Fibroblast of lung (primary cell): ENCODE measurements at places on chromosomes 12 and 14.

DNA sequence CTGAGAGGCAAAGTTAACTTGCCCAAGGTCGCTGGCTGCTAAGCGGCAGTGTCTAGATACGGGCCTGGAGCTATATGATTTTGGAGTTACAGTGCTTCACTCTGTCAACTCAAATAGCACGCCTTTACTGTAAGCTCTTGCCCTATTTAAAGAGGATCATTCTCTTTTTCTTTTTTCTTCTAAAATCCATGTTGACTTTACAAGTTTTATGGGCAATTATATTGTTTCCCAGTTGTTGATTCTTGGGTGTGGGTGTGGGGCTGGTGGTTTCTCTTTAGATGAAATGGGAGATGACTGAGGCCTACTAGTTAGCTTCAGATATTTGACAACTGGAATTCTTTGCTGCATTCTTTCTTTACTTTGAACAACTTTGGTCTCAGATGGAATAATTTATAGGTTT, 70.7 kb downstream of the C12orf75 start:
- no peak for DNase-seq

- no peak for DNase-seq
Measured at GRCh38 chr12:105980085-105980484, 158.7 kb downstream of the NUAK1 start.

DNA sequence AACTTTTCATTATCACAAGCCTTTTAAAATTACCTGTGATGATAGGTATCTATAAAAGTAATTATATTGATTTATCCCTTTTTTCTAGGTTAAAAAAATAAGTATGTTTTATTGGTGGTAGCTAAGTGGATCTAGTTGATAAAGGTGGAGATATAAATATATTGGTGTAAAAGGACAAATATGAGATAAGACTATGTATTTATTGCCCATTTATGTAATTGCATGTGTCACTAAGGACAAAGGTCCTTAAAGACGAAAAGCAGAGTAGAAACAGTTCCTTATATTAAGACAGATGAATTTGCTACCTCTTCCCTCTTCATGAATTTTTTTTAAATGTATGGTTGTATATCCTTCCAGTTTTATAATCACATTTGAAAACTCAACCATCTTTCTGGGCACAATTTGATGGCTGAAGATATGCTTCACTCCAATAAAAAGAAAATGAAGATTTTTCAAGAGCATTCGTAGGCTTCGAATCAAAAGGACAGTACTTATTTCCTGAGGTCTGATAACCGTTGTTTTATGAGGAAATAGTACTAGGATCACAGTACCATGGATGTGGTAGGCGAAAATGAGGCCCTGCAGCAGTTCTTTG, at the start of gene MYRFL:
Gene MYRFL, plus strand, starts transcription at position 262 of the 595 bp plus-strand sequence. Its CDS starts 291 bp downstream, at position 553.
- no peak for DNase-seq

- DNase-seq, result peak; percentile 52
Measured at GRCh38 chr12:48924617-48925303, 532 bp downstream of the FKBP11 start.

DNA sequence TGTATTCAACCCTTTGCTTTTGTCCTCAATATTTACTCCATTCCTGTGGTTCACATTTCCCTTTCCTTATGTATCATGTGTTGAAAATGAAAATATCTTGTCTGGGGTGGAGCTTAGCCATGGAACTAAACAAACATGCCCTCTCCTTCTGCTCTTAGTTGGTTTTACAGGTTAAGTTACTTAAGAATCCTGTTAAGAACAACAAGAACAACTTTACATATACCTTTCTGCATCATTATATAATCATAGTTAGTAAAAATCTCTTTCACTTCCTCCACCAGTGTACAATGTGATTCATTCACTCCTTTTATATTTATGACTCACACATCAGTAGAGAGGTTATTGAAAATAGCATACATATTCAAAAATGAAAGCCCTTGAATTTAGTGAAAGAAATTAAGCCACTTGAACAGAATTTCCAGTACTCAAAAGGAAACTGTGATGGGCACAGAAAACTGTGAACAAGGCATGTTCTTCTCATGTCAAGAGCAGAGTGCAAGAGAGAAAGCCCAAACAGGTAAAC, 307.7 kb downstream of the CCDC91 start:
- DNase-seq, result peak; percentile 65

DNA sequence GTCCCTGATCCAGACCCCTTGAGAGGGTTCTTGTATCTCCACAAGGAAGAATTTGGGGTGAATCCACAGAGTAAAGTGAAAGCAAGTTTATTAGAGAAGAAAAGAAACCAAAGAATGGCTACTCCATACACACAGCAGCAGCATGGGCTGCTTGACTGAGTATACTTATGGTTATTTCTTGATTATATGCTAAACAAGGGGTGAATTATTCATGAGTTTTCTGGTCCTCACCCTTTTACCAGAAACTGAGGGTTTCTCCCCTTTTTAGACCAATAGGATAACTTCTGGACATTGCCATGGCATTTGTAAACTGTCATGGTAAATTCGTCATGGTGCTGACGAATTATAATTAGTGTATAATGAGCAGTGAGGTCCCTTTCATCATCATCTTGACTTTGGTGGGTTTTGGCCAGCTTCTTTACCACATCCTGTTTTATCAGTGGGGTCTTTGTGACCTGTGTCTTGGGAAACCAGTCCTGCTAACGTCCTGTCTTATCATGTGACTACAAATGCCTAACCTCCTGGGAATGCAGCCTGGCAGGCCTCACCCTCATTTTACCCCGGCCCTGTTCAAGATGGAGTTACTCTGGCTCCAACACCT, 121.9 kb downstream of the SPTSSA start:
- DNase-seq, result peak; percentile 79

- DNase-seq, result no peak
Measured at GRCh38 chr12:24379861-24380521, 430.5 kb upstream of the SOX5 start.

DNA sequence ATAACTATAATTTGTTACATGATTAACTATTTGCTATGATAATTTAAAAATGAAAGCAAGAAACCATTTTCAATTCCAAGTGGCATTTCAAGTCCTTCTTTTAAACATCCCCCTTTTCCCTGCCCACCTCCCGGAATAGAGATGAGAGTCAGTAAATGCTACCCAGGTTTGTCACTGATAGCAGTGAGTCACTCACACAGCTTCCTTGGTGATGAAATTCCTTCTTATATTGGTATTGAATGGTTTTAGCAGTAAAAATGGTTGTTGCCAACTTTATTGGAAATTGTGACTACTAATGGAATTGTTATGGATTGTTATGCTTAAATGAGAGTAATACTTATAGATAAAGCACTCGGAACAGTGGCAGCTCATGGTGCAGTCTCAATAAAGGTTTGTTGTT, 90.5 kb downstream of the PPM1A start:
- DNase-seq, result no peak

GRCh38 chr12:14810167-14810952, 3.6 kb downstream of the SMCO3 start:
- DNase-seq, result no peak

- DNase-seq, result no peak
Measured at GRCh38 chr12:53751336-53752191, at the start of gene CISTR. Gene CISTR, minus strand, starts transcription at chr12:53751979.

DNA sequence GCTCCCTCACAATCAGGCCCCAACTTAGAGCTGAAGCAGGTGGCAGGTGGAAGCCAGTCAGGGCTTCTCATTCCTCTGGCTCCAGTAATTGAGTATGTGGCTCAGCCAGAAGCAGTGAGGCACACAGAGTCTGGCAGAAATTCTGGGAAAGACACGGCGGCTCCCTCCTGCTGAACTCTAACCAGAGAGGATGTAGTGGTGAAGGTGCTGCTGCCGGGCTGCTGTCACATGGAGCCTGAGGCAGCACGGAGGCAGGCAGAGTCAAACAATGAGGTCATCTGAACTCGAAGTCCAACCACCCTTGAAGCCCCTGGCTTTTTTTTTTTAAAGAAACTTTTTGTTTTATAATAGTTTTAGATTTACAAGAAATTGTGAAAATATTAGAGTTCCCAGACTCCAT, 33.4 kb upstream of the SMOC1 start:
- DNase-seq, result no peak

DNA sequence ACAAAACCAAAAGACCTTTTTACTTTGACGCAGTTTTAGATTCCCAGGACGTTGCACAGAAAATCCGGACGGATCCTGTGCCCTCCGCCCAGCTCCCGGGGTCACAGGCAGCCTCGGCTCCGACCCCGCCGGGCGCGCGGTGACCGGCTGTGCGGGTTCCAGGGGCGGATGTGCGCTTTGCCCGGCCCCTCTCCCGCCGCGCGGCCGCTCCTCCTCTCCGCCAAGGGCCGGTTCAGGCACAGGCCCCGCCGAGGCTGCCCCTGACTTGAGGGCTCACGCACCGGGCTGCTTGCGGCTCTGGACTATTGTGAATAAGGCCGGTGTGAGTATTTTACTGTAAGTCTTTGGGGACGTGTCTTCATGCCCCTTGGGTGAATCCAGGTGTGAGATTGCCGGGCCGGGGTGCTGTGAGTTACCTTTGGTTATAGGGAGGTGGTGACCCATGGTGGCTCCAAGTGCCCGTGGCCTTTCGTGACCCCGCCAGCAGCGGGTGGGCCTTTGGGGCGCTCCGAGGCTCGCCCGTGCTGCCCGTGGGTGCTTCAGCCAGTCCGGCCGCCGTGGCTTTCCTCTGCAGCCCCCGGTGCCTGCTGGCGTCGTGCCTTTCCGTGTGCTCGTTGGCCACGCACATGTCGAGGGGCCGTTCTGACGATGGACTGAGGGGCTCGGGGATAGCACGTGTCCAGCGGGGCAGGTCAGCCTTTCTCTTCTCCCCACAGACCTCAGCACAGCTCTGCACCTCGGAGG, 45.9 kb downstream of the NOC4L start:
- no peak for DNase-seq

DNA sequence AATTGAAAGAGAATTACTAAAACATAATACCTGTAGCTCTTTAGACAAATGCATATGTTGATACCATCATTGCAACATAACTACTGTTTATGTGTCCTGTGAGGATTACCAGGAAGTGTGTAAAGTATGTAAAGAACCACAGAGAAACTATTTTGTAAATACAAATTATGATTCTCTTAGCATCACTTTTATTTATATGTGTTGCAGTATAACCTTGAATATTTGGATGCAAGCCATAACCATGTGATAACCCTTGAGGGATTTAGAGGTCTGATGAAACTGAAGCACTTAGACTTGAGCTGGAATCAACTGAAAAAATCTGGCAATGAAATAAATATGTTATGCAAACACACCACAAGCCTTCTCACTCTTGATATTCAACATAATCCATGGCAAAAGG, 77.5 kb downstream of the LRRC9 start:
- DNase-seq, result peak; percentile 1
